ENCODE measurements at places on chromosomes 12 and 14.
A peak's percentile ranks its signal among the peaks of the same experiment; 100 is the strongest.

DNA sequence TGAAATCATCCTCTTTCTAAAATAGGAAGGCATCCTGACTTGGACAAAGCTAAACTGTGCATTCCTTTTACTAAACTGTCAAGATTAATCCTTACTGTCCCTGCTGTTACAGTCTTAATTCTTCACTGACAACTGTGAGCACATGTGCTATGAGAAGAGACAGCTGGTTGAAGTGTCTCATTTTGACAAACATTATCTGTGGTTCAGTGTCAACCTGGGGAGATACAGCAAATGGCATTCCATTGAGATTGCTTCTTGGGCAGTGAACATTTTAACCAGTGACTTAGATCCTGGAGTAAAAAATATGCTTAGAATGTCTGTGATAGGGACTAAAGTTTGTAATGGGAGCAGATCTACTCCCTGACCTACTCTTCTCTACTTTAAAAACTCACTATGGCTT is 552.6 kb upstream of the ATP2B1 start:
- DNase-seq, result no peak

GRCh38 chr14:64561631-64562030 is 11.9 kb downstream of the PPP1R36 start:
- DNase-seq, result no peak

DNA sequence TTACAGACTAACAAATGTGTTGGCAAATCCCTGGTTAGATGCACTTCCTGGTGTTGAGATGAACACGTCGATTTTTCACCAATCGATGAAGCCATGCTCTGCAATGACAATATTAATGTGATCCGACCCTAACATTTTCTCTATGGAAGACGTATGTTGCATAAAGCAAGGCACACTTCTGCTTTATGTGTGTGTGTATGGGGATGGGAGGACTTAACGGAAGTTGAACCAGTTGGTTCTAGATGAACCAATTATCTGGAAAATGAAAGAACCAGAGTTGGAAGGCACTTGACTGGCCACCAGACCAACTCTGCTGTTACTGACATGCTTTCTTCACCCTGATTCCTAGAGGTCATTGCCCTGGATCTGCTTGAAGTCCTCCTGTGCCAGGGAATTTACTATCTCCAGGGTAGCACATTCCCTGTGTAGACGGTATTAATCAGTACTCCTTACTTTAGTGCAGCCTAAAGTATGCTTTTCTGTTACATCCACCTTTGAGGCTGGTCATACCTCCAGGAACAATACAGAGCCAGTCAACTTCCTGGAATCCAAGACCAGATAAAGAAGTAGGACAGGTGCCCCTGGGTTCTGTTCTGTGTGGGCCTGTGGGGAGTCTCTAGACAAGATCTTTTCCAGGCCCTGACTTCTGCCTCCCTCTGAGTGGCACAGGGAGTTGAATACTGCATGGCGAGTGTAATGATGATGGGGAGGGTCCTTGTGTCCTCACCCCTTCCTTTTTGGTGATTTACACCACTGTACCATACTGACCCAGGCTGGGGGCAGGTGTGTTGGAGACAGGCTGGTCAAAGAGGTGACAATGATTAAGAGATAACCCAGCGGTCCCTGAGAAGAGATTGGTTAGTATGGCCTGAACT is 4.1 kb downstream of the SDR39U1 start:
- DNase-seq, result no peak

DNA sequence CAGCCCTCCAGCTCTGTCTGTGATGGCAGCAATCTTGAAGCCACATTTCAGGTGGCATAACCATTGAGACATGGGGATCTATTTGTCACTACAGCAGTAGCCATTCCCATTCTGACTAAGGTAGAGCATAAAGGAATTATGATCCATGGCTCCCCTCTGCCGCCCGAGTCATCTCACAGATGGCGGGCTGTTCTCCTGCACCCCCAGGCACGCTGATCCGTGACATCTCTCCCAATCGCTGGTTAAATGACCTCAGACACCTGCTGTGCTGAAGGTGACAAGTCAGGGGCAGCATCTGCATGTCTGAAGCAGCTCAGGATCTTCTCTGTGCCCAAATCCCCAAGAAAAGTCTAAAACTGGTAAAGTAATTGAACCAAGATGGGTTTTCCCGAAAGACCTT is 124.3 kb downstream of the ZFP36L1 start:
- no peak for DNase-seq

GRCh38 chr14:68124050-68124449 is 304.5 kb downstream of the RAD51B start:
- DNase-seq, result no peak

GRCh38 chr14:55901291-55901690 is 216.9 kb upstream of the PELI2 start:
- no peak for DNase-seq

DNA sequence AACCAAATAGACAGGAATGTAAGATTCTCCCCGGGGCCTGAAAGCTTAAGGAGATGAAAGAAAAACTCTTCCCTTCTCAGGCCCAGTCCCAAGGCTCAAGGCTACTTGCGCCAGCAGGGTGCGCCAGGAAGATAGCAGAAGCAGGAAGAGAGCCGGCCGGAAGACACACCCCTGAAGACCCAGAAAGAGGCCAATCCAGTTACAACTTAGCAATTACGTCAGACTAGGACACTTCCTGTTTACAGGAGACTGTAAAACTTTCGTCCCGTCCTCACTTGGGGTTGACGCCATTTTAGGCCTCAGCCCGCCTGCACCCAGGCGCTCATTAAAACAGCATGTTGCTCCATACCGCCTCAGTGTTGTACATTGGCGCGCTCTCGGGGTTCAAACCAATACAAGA is 9.4 kb downstream of the COX16 start:
- DNase-seq, result no peak

DNA sequence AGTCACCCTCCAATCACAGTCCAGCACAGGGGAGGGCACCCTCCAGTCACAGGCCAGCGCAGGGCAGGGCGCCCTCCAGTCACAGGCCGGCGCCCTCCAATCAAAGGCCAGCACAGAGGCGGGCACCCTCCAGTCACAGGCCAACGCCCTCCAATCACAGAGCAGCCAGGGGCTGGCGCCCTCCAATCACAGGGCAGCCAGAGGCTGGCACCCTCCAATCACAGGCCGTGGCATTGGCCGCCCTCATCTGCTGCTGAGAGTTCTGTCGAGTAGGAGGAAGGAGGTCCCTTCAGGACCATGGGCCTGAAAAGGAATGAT is 26.6 kb downstream of the DDX51 start:
- no peak for DNase-seq

DNA sequence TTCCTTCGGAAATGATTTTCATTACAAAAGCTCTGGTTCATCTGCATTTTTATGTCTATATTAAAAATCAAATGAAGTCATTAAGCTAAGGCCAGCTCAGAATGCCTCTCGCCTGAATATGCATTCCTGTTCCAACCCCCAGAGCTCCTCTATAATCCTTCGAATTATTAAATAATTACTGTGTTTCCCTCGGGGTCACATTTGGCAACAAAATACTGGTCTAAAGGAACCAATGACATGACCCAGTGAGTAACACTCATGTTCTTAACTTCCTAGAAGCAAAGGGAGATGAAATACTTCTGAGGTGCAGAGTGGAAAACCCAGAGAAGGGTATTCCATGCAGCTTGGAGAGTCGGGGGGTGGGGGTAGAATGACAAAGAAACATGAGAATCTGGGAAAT is 68.3 kb downstream of the FOXN3 start:
- DNase-seq, result no peak

GRCh38 chr12:75196865-75197264 is 12.8 kb downstream of the KCNC2 start:
- DNase-seq, result no peak

GRCh38 chr12:104998423-104999346 is 12.6 kb downstream of the NOPCHAP1 start:
- DNase-seq, result no peak

- DNase-seq, result no peak
Measured at GRCh38 chr14:76098047-76098446, 53.7 kb upstream of the GPATCH2L start.

GRCh38 chr12:3712209-3712992 is 40.5 kb downstream of the CRACR2A start:
- DNase-seq, result no peak

- peak; percentile 61 for DNase-seq
Measured at GRCh38 chr12:1629338-1630132, 504 bp downstream of the WNT5B start.

DNA sequence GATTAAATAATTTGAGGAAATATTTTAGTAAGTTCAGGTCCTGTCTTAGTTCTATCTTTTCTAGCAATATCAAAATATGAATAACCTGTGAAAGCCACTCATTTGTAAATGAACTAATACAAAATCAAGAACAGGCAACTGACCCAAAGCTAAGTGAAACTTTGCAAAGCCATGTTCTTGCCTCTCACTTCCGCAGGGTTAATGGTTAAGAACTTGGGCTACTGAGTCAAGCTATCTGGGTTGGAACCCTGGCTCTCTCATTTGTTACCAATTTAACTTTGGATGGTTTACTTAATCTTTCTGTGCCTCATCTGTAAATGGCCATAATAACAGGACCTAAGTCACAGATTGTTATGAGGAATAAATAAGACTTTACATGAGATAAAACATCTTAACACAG is 2.8 kb downstream of the KIF21A start:
- DNase-seq, result no peak

DNA sequence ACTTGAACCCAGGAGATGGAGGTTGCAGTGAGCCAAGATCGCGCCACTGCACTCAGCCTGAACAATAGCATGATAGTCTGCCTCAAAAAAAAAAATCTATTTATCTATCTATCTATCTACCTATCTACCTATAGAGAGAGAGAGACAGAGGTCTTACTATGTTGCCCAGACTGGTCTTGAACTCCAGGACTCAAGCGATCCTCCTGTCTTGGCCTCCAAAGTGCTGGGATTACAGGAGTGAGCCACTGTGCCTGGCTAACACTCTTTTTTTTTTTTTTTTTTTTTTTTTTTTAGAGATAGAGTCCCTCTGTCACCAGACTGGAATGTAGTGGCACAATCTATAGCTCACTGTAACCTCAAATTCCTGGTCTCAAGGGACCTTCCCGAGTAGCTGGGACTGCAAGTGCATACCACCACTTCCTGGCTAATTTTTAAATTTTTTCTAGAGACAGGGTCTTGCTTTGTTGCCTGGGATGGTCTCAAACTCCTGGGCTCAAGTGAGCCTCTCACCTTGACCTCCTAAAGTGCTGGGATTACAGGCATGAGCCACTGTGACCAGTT is 1.9 kb downstream of the FAM186A start:
- no peak for DNase-seq

GRCh38 chr12:110556705-110557104 is 26.4 kb downstream of the PPTC7 start:
- DNase-seq, result no peak

DNA sequence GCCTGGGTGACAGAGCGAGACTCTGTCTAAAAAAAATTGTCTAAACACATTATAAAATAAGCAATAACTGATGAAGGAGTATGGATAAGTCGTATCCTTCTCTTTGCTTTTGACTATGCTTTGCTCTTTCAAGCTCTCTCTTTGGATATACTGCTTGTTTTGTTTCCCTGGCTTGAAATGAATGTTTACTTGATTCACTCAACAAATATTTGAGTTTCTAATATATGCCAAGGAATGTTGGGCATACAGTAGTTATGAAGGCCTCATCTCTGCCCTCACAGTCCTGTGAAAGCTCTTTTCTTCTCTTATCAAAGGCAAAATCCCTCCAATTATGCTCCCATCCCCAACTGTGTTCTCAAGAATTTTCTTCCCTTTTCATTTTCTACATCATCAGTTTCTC is 123.5 kb downstream of the PTPRR start:
- DNase-seq, result no peak

GRCh38 chr12:73307260-73307659 is 1035.1 kb downstream of the TRHDE start:
- no peak for DNase-seq

DNA sequence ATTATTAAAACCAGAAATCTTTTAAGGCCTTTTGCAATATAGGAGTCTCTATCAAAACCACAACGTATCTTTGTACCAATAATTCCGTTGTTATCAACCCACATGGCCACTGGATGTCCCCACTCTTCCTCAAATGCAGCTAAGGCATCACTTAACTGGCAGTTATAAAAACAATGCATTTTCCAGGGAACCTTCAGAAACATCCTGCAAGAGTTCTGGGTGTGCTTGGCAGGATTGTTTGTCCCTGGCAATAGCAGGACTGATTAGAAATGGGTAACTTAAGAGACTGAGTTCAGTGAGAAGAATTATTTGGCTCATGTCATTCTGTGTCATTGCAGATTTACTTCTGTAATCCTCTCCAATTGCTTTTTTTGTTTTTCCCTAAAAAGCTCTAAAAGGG is 112.0 kb downstream of the SLC15A5 start:
- peak; percentile 67 for DNase-seq

DNA sequence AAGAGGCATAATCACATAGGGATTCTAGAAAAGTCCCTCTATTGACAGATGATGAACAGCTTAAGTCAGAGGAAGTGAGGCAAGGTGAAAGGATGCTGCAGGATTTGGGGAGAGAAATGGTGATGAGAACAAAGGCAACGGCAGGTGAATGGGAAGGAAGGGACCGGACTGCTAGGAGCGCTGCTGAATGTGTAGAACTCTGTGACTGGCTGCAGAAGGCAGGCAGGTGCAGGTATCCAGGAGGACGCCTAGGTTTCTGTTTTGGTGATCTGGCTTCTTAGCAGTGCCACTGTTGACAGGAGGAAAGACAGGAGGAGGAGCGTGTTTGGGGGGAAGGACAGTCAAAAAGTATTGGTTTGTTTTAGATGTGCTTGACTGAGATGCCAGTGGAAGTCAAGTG is 58.4 kb upstream of the TTC7B start:
- DNase-seq, result no peak

- DNase-seq, result no peak
Measured at GRCh38 chr12:20883288-20883687, 72.8 kb downstream of the SLCO1B3 start.

DNA sequence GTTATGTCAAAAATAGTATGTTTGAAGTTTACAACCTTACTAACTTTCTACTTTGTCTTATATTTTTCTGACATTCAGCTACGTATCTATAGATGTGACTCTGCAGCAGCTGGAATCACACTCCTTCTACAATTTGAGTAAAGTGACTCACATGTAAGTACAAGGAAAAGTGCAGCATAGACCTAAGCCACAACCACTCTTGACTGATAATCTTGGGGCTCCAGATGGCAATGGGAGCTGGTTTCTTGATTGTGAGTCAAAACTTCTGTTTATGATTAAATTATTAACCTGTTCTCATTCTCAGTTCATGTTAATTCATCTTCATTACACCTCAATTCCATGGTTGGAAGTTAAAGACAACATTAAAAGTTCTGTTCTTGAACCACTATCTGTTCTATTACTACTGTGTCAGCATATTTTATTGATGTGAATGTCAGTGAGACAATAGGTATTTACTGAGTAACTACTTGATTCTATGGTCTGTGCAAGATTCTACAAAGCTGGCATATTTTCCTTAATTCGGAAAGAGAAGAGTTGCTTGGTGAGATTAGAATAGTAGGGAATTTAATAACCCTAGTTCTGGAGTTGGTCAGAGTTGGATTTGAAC is 112.9 kb downstream of the TSHR start:
- DNase-seq, result no peak

GRCh38 chr14:88551980-88552431 is 2.8 kb downstream of the PTPN21 start:
- DNase-seq, result peak; percentile 43

- peak; percentile 76 for DNase-seq
Measured at GRCh38 chr12:20368651-20369304, 441 bp downstream of the PDE3A start.

- DNase-seq, result no peak
Measured at GRCh38 chr12:103494051-103494733, 1.6 kb downstream of the C12orf42 start.
